Mammary epithelial cell (primary cell): ENCODE measurements at places on chromosomes 6 and 20.

DNA sequence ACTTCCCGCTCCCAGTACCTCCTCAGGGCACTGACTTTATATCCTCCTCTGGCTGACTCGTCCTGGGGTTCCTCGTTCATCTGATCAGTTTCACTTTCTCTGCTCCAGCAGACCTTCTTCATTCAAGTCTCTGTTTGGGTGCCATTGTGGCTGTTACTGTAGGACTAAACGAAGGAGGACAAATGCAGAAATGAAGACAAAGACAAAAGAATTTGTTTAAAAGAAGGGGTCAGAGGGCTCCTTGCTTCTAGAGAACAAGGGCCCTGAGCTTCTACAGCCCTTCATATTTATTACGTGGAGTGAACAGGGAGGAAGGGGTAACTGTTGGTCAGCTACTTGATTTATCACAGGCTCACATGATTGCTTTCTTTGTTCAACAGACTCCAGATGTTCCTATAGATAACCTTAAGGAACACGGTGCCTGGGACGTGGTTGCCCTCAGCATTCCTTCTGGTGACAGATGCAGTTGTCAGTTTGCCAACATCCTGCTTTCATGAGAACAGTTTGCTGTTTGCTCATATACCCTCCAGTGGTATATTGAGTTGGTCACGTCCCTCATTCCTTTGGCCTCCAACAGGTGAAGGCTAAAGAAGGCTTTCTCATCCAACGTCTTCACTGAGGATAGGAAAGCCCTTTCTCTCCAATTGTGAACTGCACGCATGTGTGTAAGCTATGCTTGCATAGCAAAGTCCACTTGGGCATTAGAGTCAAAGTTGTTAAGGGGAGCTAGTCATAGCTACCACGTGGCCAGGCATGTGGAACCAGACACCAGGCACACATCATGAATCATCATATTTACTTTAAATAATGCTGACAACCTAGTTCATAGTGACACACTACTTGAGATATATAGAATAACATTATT, 69.1 kb upstream of the BTN3A2 start:
- DNase-seq = peak; percentile 91

- DNase-seq = no peak
Measured at GRCh38 chr6:112310439-112311125, 36.5 kb upstream of the RFPL4B start.

DNA sequence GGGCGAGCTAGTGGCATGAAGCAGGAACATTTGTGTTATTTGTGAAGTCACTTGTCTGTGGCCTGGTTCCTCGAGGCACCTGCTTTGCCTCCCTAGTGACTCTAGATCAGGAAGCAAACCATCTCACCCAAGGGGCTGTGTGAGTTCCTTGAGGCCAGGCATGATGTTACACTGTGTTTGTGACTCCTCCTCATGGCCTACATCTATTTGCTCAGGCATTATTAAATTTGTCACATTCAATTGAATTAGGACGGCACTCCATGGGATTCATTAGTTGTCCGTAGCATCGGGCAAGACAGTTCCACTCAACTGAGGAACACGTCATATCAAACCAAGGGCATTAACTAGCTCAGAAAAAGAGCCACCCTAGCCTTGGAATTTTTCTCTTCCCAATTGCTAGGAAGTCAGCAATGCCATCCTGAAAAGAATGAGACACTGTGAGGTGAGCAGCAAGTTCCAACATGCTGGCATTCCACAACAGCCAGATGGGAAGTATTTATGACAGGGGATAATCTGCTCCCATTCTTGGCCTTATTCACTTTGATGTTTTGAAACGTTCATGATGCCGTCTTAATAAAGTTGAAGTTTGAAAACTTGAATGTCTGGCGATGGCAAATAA, 17.2 kb downstream of the TMEM200A start:
- peak; percentile 87 for DNase-seq

DNA sequence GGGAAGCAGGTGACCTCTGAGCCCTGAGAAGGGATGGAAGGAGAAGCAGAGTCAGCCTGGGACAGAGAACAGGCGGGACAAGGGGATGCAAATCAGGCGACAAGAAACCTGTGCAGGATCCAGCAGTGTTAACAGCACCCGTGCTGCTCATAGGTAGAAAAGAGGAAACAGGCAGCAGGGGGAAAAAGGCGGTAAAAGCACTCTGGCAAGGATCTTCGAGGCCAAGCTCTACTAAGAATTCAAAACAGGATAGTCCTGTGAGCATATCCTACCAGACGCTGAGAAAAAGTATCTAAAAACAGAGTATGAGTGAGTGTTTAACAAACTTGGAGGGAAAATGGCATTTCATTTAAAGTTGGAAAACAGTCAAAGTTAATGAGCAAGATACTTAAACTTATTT, 16.7 kb downstream of the C6orf118 start:
- DNase-seq = no peak

DNA sequence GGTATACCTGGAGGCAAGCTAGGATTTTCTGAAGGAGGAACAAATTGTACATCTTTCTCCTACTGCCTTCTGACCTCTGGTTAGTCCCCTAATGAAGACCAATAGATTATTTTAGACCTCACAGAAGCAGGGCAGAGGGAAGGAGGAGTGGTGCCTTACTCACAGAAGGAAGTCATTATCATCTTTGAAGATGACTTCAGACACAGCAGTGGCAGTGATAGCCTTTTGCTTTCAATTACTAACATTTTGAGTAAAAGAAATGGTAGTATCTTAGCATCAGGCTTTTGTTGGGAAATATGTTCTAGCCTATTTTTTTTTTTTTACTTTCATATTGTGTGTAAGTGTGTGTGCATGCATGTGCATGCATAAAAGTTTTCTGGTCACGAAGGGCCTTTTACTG, 164.2 kb upstream of the PLN start:
- DNase-seq = no peak

- DNase-seq = peak; percentile 55
Measured at GRCh38 chr6:106181664-106182418, 95.7 kb downstream of the PRDM1 start.

DNA sequence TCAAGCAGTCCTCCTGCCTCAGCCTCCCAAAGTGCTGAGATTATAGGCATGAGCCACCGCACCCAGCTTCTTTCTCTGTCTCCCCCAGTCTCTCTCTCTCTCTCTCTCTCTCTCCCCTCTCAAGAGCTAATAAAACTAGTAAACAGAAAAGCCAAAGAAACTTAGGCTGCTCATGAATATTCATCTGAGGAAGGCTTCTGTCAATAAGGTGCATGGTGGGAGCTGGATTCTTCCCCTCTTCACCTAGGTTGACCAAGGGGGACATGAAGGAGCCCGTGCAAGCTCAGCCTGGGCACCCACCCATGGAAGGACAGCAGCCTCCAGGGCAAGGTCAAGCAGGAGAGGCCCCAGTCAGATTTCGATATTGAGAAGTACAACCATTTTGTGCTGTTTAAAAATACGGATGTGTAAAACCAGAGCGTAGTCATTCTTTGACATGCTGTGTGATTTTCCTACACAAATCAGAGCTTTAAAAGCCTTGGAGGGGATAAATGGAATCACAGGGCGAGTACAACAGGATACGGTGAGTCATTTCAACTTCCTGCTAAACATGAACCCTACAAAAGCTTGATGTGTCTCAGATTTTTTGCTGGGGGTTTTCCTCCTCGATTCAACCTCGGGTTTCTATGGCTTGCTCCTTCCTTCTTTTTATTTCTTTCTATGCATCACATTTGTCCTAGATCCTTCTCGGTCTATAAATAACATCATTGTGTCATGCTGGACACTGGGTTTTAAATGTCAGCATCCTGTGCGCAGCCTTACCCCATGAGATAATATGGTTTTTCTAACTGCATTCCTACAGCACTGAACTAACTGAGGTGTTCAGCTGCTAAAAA, 368.9 kb upstream of the JARID2 start:
- peak; percentile 78 for DNase-seq

GRCh38 chr6:98925831-98926230, 21.9 kb downstream of the FBXL4 start:
- no peak for DNase-seq

DNA sequence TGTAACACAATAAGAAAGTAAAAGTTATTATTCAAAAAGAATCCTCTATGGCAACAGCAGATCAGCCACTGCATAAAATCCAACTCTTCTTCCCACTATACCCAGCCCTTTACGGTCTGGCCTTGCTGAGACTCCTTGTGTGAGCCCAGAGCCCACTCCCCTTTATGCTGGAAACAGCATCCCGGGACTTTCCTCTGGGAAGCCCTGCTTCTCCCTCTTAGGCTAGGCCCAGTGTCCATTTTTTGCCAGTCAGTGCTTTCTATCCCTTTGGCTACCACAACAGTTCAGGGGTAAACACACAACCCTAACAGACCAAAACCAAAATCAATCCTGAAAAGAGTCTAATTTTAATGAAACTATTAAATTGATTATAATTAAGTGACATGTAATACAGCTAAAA, 20.6 kb downstream of the FKBP5 start:
- DNase-seq = no peak

DNA sequence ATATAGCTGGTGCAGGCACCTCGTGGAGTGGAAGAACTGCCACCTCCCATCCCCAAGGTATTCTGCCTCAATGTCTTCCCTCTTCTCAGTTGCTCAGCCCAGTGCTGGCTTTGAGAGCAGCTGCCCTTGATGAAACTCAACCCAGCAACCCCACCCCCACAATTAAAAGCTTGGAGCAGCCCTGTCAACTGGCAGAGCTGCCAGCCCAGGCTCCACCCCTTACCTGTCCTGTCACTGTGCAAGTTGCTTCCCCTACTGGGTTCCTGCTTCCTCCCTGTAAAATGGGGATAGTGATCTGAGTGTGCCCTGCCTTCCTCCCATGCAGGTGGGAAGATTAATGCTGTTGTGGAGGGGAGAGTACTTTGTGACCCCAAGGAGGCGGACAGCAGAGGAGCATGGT, 4.5 kb downstream of the TMEM63B start:
- DNase-seq = no peak

- no peak for DNase-seq
Measured at GRCh38 chr6:164303102-164303964, 888.8 kb downstream of the QKI start.

- peak; percentile 73 for DNase-seq
Measured at GRCh38 chr6:44061375-44062104, 65.7 kb downstream of the MRPL14 start.

- no peak for DNase-seq
Measured at GRCh38 chr6:100266494-100267401, 198.0 kb downstream of the SIM1 start.

DNA sequence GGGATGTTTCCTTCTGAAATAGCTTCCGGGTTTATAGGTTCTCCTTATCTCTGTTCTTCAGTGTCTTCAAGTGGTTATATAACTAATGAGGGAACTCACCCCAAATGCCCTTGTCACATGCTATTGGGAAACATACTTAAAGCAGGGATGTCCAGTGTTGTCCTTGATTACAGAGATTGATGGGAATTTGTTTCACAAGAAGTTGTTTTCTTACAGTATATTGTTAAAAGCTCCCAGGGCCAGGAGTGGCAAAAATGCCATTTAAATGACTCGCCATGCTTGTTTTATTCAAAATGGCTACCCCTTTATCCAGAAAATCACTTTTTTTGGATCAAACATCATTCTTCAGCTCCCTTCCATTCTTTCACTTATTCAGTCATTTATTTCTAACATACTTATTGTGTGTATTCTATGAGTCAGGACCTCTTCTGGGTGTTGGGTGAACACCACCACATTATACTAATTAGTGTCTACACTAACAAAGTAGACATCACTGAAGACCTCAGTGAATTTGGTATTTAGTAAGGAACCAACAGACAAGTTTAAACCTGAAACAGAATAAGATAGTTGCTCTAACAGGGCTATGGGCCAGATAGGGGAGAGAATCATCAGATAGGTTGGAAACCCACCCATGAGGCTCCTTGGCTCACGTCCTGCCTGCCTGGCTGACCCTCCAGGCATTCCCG, 791.1 kb downstream of the MAFB start:
- no peak for DNase-seq

DNA sequence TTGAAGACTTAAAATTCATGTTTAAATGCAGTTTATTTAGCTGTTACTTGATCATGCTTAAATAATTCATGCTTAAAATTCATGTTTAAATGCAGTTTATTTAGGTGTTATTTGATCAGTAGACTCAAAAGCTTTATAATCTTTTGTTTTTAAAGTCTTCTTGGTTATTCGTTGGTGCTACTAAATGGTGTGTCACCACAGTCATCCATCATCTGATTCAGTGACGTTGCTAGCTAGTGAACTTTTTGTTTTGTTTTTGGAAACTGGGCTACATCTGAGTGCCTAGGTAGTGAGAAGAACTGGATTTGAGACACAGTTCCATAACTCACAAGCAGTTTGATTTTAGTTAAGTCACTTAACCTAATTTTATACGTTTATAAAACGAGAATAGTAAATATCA, 20.9 kb downstream of the SCAF8 start:
- peak; percentile 44 for DNase-seq

GRCh38 chr6:89321131-89321970, 6.3 kb upstream of the GABRR2 start:
- DNase-seq = no peak

GRCh38 chr6:40387127-40387870, 199.9 kb downstream of the LRFN2 start:
- no peak for DNase-seq

DNA sequence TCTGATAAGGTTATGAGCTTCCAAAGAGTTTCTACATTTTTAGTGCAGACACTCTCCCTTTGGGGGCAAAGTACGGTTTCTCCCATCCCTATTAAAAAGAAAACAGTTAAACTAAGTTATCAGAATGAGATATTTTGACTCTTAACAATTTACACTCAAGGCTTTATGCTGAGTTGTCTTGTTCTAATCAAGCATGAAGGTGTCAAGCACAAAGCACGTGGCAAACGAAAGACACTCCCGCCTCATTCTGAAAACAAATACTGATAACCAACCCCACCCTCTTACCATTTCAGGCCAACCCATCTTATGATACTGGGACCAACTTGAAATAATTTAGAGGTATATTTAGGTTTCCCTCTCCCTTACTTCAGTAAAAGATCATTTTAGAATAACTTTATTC, 24.3 kb downstream of the OR14J1 start:
- no peak for DNase-seq

DNA sequence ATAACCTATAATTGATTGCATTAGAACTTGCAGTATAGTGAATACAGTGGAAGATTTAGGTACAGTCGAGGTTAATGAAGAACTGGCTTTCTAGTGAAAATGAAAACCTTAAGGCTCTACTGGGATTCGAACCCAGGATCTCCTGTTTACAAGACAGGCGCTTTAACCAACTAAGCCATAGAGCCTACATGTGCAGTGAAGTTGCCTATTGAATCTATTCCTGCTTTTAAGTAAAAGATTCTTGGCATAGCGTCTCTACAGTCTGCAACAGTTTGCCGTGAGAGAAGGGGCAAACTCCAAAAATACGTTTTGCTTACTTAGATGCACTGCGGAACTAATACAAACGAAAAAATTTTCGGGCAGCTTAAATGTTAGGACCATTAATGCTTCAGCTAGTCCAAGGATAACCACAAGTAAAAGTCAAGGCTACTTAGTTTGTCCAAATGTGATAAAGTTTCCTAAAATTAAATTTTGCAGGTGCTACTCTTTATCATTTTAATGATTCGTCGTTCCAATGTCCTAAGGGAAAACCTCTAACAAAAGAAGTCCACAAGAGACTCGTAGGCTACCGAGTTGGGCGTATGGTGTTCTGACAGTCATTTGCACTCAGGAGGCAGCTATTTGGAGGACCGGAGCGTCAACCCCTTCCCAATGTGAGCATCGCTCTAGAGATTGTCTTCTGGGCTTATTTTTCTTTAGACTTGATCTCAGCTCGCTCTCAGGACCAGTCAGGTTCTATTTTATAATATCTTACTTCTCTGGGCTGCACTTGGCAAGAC, 31.3 kb upstream of the ZSCAN23 start:
- DNase-seq = peak; percentile 82
